ENCODE measurements at places on chromosomes 1 and 21.

GRCh38 chr1:170214117-170215032 lies 68.6 kb downstream of the NTMT2 start:
- no peak for DNase-seq

DNA sequence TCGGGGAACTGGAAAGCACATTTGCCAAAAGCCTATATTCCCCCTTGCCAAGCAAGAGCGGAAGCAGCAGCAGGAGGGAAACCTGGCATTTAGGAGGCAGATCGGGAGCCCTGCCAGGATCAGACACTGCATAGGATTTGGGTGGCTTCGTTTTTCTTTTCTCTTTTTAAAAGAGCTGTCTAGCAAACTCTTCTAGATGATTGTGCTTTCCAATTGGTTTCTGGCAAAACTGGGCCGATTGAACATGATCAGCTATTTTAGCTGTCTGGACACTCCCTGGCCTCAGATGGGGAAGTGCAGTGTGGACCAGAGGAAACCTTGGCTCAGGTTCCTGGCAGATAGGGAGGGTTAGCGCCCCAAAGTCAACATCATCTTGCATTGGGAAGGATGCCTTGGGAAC lies 414.0 kb upstream of the KAZN start:
- no peak for DNase-seq

DNA sequence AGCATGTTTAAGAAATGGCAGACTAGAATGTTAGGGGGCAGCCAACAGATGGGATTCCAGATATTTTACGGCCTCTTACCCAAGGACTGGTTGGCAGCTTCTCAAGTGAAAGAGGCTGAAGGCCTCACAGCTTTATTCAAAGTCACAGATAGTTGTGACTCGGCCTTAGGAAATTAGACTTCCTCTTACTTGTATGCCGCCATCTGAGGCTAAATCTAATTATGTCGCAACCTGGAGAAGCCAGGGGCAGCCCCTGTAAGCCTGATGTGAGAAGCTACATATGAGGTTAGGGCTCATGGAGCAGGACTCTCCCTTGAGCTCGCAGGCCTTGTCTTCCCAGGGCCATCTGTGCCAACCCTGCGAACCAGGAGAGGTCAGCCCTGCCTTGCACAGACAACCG lies 352.5 kb downstream of the HHAT start:
- no peak for DNase-seq

GRCh38 chr21:31847761-31848160 lies 25.1 kb upstream of the HUNK start:
- DNase-seq: no peak

GRCh38 chr1:235601104-235601503 lies 48.5 kb downstream of the GNG4 start:
- no peak for DNase-seq

GRCh38 chr1:196105901-196106300 lies 502.3 kb downstream of the KCNT2 start:
- no peak for DNase-seq

DNA sequence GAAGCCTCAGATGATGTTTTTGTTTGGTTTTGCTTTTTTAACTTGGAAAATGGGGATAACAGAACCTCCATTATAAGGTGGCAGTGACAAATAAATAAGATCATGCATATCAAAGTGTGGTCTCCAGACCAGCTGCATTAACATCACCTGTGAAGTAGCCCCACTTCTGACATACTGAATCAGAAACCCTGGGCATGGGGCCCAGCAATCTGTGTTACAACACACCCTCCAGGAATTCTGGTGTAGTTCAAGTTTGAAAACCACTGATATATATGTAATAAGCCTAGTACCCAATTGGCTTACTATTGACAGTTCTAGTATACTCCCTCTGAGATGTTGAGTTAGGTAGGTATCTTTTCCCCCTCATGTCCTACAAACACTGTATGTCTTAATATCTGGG lies 24.1 kb upstream of the RNF19B start:
- no peak for DNase-seq

All from HFF-Myc (cell line).